ENCODE measurements at places on chromosomes 1 and 21.

DNA sequence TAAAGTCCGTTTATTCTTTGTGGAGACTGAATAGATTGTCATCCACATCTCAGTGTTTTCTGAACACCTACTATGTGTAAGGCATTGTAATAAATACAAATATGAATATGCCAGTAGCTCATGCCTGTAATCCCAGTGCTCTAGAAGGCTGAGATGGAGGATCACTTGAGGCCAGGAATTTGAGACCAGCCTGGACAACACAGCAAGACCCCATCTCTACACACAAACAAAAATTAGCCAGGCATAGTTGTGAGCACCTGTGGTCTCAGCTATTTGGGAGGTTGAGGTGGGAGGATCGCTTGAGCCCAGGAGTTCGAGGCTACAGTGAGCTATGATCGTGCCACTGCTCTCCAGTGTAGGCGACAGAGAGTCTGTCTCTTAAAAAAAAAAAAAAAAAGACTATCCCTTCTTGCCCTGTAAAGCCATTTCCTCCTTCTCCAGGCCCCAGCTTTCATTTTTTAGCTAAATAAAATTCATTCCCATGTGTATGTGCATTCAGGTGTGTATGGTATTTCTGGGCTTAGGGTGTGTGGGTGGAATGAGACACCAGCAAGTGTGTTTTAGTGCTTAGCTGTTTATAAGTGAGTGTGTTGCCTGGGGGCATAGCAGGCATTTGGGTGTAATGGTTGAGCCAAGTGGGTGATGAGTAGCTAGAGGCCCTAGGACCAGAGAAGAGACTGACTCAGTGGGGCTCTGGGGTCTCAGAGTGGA lies 7.8 kb downstream of the CELSR2 start:
- DNase-seq: peak; percentile 93

DNA sequence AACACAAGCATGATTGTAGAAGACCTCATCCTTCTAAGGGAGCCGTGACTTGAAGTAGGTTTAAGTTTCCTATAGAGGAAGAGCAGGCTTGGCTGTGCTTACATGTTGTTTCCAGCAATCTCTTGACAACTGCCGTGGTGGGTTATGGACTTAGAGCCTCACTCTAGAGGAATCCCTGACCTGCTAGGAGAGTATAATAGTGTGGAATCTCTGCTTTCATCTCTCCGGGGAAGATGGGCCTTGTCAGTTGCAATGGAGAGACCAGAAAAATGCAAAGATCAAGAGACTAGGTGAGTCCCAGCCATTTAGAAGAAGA lies 137.6 kb downstream of the MIS18A start:
- DNase-seq: no peak

- no peak for DNase-seq
Observed at GRCh38 chr1:61412601-61413000, 312.3 kb downstream of the TM2D1 start.

DNA sequence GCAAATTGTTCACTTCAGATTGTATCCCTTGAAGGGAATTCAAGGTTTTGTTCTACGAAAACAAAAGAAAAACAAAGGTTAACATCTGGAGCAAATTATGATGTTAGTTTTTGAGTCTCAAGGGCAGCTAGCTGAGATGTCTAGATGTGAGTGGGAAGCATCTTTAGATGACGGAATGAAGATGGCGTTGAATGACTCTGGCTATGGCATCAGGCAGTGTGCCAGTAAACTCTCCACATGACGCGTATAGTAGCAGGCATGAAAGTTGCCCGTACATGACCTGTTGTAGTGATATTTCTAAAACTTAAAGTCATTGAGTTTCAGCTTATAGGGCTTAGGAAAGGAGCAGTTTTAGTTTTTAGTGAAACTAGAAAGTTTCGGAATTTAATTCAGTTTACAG lies 12.3 kb upstream of the SDC3 start:
- DNase-seq: peak; percentile 55

DNA sequence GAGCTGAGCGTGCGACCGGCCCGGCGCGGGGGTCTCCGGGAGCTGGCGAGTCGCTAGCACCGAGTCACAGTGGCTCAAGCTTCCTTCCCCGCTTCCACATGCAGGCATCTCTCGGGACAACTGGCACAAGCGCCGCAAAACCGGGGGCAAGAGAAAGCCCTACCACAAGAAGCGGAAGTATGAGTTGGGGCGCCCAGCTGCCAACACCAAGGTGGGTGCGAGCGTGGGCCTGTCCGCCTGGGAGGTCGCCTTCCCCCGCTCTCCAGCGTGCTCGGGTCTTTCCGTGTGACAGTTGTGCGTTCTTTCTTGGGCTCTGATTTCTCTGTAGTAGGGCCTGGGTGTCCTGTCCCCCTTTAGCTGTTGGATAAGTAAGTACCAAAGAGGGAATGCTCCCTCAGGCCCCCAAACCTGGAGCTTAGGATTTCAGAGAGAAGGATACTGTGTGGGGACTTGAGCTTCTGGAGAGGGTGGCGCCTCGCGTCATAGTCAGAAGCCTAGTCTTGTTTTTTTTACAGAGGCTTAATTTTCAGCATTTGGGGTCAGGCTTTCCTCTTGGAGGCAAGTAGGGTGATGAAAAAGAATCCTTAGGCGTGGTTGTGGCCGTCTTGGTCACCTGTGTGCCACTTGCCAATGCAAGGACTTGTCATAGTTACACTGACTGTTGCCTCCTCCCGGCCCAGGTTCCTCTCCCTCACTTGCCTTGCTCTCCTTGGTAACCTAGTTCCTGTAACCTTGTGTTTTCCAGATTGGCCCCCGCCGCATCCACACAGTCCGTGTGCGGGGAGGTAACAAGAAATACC lies 790 bp downstream of the RPS8 start:
- no peak for DNase-seq

DNA sequence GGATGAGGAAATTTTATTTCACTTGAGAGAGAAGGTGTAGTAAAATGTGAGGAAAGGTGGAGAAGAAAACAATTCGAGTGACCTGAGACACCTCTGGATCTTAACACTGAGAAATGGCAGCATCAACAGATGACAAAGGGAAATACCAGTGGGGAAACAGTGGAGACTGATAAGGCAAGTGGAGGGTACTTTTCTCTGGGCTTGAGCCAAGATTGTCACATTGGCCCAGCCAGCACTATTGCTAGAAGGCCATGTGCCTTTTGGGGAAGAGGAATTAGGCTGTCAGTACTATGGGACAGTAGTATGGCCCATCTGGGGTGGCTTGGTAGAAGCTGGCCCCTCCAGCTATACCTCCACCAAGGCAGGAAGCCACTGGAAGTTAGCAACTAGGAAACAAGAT lies 8.4 kb downstream of the SYPL2 start:
- no peak for DNase-seq

DNA sequence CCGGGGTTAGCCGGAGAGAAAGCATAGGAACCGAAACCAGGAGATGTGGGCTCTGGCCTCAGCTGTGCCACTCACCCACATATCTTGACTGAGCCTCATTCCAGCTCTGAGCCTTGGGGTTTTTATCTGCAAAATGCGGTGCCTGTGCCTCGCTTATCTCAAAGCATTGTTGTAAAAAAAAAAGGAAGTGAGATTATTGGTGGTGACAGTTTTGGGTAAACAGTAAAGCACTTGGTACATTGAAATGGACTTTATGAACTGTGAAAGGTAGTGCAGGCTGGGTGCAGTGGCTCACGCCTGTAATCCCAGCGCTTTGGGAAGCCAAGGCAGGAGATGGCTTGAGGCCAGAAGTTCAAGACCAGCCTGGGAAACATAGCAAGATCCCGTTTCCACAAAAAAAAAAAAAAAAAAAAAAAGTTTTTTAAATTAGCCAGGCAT lies 3.8 kb downstream of the PTAFR start:
- no peak for DNase-seq

- no peak for DNase-seq
Observed at GRCh38 chr1:184685116-184685515, 69.5 kb downstream of the EDEM3 start.

DNA sequence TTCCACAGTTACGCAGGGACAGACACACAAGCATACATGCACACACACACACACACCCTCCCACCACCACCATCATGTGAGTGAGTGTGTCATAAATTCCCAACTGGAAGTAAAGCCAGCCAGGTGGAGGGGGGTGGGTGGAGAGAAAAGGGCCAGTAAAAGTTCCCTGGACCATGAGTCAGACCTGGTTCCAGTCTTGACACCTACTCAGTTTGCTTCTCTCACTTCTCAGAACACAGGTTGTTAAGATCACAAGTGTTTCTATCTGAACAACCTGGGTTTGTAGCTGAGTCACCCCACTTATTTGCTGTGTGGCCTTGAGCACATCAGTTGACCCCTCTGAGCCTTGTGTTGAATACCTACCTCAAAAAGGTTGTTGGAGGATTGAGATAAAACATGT lies 9.6 kb downstream of the EPHA10 start:
- DNase-seq: peak; percentile 40

- DNase-seq: no peak
Observed at GRCh38 chr1:145949219-145949618, 8.6 kb downstream of the LIX1L start.

DNA sequence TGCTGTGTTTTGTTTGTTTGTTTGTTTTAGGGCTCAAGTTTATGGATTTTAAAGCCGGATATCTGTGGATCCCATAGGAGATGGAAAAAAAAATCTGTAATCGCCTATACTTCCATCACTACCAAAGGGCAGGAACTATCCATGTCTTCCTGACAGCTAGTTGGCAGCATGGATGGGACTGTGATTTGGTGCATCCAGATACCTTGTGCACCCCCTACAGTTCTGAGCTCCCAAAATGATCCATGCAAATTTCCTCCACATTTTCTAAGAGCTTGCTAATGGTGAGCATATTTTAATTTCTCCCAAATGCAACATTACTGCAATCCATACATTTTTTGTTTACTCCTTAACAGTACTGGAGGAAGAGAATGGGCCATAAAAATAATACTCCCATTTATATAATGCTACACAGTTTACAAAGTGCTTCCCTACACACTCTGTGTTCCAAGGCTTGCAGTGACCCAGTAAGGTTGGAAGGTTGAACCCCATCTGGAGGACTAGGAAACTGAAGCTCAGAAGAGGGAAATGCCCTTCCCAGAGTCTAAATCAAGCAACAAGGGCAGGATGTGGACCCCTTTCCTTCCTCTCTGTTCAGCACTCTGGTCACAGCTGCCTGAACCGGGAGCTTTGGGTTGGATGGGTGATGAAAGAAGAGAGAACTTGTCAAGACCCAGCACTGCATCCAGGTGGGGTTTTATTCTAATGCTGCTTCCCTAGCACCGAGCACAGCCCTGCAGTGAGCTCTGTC lies 48.0 kb downstream of the CAPN8 start:
- no peak for DNase-seq

DNA sequence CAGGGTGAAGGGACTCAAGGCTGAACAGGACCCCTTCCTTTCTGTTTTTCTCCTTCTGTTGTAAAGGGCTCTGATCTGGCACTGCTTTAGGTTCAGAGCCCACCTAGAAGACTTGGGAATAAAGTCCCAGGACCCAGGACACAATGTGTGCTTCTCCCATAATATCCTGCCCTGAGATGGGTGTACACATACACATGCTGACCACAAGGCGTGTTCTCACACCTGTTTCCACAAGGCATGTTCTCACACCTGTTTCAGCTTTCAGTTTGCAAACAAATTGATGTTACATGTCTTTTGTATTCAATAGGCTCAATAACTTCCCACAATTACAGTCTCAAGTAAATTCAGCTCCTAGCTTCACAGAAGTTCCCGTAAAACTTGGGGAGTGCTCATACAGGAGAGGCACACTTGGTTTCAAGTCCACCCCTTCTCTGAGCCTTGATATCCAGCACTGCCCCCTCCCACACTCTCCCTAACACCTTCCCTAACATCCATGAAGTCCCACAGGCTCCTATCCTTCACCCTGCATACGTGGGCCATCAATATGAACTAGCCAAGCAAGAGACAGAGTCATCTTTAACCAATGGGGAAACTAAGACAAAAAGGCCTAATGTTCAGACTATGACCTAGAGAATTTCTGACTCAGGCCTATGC lies 41.7 kb downstream of the ERI3 start:
- DNase-seq: no peak

DNA sequence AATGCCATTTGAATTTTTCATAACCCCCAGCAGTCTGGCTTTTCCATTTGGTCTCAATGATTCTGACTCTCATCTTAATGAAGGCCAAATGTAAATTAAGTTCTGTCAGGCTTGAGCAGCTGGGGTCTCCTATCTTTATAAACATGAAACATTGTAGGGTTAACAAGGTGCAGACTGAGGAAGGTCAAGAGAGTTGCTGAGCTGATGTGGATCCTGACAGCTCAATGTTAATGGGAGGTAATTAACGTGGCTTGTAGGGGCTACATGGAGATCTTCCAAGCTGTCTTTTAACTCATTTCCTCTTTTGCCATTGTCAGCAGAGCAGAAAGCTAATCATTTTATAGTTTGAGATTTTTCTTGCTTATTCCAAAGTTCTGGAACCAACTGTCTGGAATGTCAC lies 55.2 kb downstream of the FGGY start:
- DNase-seq: no peak

DNA sequence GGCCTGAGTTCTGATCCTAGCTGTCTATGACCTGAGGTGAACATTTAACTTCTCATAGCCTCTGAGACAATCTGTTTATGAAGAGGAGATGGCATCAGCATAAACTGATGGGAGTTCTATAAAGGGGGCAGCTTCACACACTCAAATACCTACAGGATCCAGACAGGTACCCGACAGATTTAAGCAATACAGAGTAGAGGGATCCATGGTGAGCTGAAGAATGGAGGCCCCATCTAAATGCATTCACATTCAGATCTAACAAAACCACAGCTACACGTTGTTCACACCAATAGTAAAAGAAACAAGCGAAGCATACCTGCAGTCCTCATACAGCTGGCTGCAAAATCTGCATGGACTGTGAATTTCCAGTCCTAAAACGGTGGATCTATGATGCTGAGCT lies 48.7 kb upstream of the ESRRG start:
- no peak for DNase-seq

- no peak for DNase-seq
Observed at GRCh38 chr1:118563981-118564951, 379.2 kb upstream of the SPAG17 start.

- no peak for DNase-seq
Observed at GRCh38 chr1:233281711-233282581, 13.6 kb downstream of the PCNX2 start.

- DNase-seq: no peak
Observed at GRCh38 chr1:212980123-212980785, 29.9 kb downstream of the VASH2 start.
